Transverse colon (tissue), 4 donors: ENCODE measurements at places on chromosomes 3 and 15. TPM values are rescaled to one million over a fixed set of nuclear protein-coding genes. Genes with fewer than 3 reads are reported as not detected.

The ALS2CL gene
- 154 TPM for total RNA-seq

The MCTP2 gene
- total RNA-seq, result 134 TPM

The LRTM1 gene
- not detected for total RNA-seq

The AADAC gene
- total RNA-seq, result not detected
